ENCODE measurements at places on chromosomes 2 and 18.

DNA sequence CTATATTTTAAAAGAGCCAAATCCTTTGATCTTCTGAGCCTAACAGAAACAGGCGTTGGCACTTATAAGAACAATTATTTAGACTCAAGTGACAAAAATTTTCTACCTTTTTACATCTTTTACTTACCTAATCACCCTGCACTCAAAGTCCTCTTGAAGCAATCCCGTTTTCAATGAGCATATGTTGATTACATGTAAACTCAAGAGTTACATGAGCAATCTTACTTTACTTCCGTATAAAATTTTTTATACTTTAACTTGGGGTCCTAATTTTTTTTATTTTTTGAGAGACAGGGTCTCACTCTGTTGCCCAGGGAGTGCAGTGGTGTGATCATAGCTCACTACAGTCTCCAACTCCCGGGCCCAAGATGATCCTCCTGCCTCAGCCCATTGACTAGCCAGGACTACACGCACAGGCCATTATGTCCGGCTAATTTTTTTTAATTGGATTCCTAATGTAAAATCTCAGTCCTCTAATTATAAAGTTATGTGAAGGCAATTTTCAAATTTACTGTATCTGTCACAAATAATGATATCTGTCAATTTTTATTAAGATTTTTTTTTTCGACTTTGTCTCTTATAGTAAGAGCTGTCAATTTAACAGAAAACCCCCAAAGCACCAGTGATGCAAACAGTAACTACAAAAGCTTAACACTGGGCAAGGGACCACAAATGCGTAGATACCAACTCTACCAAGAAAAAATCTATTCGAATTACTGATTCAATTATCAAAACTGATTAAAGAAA, 19.1 kb upstream of the STPG4 start:
- DNase-seq, result no peak

DNA sequence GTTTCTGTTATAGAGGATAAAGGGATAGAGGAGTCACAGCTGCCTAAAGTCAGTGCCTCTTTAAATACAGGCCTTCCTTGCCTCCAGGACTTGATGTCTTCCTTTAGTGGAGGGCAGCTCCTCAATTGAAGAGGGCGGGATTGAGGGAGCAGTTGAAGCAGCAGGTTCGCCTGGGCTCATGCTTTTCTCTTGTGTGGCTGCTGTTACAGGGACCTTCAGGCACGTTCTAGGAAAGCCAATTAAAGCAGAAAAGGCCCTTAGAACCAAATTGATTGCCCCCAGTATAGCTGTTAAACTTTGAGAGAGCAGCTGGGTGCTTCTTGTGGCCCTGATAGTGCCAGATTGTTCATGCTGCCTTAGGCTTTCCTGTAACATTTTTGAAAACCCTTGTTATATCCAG, 42.0 kb upstream of the LTBP1 start:
- DNase-seq, result no peak

GRCh38 chr2:158130832-158131473, 29.3 kb downstream of the UPP2 start:
- no peak for DNase-seq

GRCh38 chr2:75532488-75532887, 28.3 kb downstream of the EVA1A start:
- no peak for DNase-seq

DNA sequence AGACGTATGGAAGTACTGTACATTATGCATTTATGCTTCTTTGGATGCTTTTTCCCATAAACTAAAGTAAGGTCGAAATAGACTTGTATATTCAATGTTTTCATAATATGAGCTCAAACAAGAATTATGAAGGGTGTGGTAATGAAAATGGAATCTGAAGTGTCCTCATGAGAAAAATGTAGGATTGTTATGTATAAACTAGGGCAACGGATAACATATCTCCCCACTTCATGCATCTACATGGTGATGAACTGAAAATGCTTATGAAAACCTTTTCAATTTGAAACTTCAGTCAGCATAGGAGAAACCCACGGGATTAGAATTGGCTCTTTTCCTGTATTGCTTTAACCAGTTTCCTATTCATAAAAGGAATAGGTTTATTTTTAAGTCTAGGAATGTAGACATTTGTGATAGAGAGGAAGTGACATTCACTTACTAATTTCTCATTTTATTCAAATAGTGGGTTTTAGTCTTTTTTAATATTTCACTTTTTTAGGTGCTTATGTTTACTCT, 608.2 kb upstream of the GCFC2 start:
- DNase-seq, result no peak

GRCh38 chr18:50866765-50867164, 12.2 kb upstream of the ME2 start:
- no peak for DNase-seq

- DNase-seq, result no peak
These were observed 319.4 kb downstream of the LRRTM1 start for GRCh38 chr2:79985145-79985544.

- DNase-seq, result no peak
These were observed 567.0 kb upstream of the SOX11 start for GRCh38 chr2:5125017-5125730.

DNA sequence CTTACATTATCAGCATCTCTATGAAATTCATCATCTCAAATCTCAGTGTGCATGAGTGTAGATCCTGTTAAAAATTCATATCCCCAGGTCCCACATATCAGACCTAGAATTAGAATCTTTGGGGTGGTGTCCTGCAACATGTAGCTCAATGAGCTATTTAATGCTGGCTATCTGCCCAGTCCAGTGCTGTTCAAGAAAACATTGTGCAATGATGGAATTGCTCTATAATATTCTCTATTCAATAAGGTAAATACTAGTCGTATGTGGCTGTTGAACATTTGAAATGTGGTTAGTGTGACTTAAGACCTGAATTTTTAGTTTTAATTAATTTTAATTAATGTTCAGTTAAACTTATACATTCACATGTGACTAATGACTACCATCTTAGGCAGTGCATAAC, 127.4 kb downstream of the NOL4 start:
- no peak for DNase-seq

DNA sequence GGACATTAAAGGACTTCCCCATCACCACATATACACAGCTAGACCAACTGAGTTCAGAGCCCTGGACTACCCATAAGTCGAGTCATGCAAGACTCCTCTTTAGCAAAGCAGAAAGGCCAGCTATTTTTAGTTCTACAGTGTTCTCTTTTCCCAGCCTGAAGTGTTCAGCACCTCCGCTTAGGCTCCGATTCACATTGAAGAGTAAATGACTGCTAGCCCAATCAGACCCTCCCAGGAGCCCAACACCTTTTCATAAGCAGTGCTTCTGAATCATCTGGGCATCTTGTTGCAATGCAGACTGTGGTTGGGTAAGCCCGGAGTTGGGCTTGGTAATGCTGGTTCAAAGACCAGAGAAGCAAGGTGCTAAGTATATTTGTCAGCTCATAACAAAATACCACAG, 138.6 kb upstream of the MSH6 start:
- no peak for DNase-seq

- DNase-seq, result no peak
These were observed 62.1 kb upstream of the ZNF516 start for GRCh38 chr18:76557026-76557575.

GRCh38 chr2:98426771-98427170, 17.9 kb upstream of the INPP4A start:
- no peak for DNase-seq

DNA sequence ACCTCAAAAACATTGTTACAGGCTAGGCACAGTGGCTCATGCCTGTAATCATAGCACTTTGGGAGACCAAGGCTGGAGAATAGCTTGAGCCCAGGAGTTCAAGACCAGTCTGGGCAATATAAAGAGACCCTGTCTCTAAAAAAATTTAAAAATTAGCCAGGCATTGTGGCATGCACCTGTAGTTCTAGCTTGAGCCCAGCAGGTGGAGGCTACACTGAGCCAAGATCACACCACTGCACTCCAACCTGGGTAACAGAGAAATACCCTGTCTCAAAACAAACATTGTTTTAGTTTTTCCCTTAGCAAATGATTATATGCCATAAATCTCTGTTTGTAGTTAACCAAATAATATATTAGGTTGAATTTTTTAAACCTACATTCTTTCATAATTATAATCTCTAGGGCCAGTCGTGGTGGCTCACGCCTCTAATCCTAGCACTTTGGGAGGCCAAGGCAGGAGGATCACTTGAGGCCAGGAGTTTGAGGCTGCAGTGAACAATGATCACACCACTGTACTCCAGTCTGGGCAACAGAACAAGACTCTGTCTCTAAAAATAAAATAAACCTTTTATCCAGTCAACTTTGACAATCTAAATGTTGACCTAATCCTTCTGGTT, 13.3 kb upstream of the CYP20A1 start:
- DNase-seq, result peak; percentile 19

GRCh38 chr2:55168221-55169154, 63.6 kb downstream of the CLHC1 start:
- peak; percentile 12 for DNase-seq

GRCh38 chr2:133568172-133568571, at the start of gene NCKAP5:
NCKAP5 (minus strand) TSS chr2:133568463; CDS start chr2:133517526, 50,937 bp downstream.
- DNase-seq, result no peak

DNA sequence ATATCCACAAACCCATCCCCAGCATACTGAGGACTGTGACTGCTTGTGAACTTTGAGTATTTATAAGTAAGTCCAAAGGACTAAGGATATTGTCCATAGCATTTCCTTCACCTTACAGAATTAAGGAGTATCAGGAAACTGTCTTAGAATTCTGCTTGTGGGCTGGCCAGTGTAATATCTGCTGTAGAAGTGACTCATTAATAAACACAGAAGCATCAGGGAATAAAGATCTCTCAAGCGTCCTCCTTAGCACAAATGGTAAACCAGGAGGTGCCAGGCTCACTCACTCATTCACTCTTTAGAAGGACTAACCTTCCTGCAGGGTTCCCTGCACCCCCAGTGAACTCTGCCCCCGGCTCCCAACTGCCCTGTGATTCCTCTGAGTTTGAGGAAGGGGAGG, 31.0 kb downstream of the CCDC68 start:
- DNase-seq, result no peak

- no peak for DNase-seq
These were observed 273.8 kb downstream of the TRIB2 start for GRCh38 chr2:12990523-12990922.

- no peak for DNase-seq
These were observed 21.3 kb downstream of the CENPO start for GRCh38 chr2:24814516-24814915.

GRCh38 chr2:227324642-227324994, 433 bp upstream of the MFF start:
- DNase-seq, result no peak

GRCh38 chr2:148754864-148755263, 110.3 kb downstream of the EPC2 start:
- DNase-seq, result no peak

GRCh38 chr2:168475636-168476035, 19.6 kb downstream of the CERS6 start:
- no peak for DNase-seq

DNA sequence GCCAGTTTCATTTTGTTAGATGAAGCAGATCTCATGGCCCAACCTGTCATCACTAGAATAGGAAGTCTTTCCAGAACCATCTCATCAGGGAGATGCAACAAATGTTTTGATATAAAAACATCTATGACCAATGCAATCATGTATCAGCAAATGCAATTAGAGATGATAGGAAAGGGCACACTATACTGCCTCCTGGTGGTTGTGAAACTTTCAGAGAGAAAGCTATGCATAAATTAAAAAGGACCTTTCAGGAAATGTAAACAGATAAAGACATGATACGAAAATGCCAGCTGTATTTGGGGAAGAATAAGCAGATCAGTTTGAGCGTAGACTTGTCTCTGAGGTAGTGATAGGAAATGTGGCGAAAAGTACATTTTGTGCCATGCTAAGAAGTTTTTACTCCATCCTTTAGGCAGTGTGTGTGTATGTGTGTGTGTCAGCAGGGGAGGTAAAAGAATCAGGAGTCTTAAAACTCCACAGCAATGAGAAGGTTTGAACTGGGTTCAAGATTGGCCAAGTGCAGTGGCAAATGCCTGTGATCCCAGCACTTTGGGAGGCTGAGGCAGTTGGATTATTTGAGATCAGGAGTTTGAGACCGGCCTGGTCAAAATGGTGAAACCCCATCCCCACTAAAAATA, 479.3 kb downstream of the CPS1 start:
- no peak for DNase-seq

- DNase-seq, result no peak
These were observed 124.3 kb downstream of the XRCC5 start for GRCh38 chr2:216233281-216233995.

- no peak for DNase-seq
These were observed 1.1 kb downstream of the COBLL1 start for GRCh38 chr2:164840458-164840929.

GRCh38 chr2:11901351-11902069, 155.1 kb downstream of the LPIN1 start:
- no peak for DNase-seq

DNA sequence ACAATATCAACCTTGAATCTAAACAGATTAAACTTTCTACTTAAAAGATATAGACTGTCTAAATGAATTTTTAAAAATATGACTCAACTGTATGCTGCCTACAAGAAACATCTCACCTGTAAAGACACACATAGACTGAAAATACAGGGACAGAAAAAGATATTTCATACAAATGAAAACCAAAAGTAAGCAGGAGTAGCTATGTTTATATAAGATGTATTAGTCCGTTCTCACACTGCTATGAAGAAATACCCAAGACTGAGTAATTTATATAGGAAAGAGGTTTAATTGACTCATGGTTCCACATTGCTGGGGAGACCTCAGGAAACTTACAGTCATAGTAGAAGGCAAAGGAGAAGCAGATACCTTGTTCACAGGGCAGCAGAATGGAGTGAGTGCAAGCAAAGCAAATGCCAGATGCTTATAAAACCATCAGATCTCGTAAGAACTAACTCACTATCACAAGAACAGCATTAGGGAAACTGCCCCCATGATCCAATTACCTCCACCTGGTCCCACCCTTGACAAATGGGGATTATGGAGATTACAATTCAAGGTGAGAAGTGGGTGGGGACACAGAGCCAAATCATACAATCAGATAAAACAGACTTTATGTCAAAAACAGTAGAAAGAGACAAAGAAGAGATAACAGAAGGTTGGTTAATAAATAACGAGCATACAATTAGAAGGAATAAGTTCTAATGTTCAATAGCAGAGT, 214.4 kb upstream of the SLC39A10 start:
- no peak for DNase-seq

- DNase-seq, result no peak
These were observed 641.5 kb upstream of the SETBP1 start for GRCh38 chr18:44039216-44039615.

DNA sequence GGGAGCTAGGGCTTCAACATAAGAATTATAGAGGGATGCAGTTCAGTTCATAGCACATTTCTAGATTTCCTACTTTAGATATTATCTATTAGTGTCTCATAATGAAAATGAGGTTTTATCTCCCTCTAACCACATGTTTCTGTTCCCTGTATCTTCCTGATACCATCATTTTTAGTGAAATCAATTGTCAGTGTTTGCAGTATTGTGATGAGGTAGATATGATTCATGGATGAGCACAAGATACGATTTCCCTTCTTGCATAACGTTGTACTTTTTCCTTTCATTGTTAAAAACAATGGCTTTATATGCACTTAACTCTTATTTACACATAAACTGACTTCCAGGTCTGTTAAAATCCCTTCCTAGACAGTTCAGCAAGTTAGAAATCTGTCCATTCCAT, 211.4 kb downstream of the ZBTB7C start:
- no peak for DNase-seq

Data from stimulated activated CD4-positive, alpha-beta T cell treated with anti-CD3 and anti-CD28 coated beads, Interleukin-12 subunit alpha, Interleukin-12 subunit beta, amount 100 ng/mL, for 4 hours (primary cell).